Astrocyte (in vitro differentiated cells and primary cell): ENCODE measurements at places on chromosomes 12 and 14. TPM values are rescaled to one million over a fixed set of nuclear protein-coding genes. Genes with fewer than 3 reads are reported as not detected.

The MMP19 gene
- 3.6 and 4.7 TPM in 2 replicates for total RNA-seq

DNA sequence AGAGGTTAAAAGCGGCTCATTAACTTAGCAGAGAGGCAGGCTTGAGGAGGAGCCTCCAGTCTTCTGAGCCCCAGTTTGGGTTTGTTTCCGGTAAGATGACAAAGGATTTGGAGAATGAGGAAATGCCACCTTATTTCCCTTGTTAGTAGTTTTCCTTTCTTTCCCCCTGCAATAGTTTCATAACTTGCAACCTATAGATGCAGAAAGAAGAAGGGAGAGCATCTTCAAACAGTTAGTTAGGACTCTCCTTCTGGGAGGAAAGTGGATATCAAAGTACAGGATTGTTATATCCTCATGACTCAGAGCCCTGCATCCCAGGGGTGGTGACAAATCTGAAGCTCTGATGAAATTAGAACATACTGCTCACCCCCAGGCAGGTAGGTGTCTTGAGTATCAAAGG lies 180.7 kb upstream of the SLC38A2 start:
- peak; percentile 62 for DNase-seq

The IL26 gene
- not detected in 2 replicates for total RNA-seq

GRCh38 chr14:69012256-69012953 lies 33.3 kb upstream of the ACTN1 start:
- DNase-seq = no peak

The TMPRSS12 gene
- not detected in 2 replicates for total RNA-seq

The CCDC196 gene
- total RNA-seq = not detected in 2 replicates

- DNase-seq = no peak
Measured at GRCh38 chr14:72909163-72909562, 15.3 kb upstream of the DPF3 start.

GRCh38 chr12:54052438-54053002 lies 1.1 kb upstream of the HOXC4 start:
- DNase-seq = no peak

The L2HGDH gene
- total RNA-seq = 5.2 and 6.0 TPM in 2 replicates

- no peak for DNase-seq
Measured at GRCh38 chr12:30952015-30952414, 25.5 kb downstream of the TSPAN11 start.

- DNase-seq = peak; percentile 57
Measured at GRCh38 chr12:95766356-95767019, 24.1 kb downstream of the NTN4 start.

DNA sequence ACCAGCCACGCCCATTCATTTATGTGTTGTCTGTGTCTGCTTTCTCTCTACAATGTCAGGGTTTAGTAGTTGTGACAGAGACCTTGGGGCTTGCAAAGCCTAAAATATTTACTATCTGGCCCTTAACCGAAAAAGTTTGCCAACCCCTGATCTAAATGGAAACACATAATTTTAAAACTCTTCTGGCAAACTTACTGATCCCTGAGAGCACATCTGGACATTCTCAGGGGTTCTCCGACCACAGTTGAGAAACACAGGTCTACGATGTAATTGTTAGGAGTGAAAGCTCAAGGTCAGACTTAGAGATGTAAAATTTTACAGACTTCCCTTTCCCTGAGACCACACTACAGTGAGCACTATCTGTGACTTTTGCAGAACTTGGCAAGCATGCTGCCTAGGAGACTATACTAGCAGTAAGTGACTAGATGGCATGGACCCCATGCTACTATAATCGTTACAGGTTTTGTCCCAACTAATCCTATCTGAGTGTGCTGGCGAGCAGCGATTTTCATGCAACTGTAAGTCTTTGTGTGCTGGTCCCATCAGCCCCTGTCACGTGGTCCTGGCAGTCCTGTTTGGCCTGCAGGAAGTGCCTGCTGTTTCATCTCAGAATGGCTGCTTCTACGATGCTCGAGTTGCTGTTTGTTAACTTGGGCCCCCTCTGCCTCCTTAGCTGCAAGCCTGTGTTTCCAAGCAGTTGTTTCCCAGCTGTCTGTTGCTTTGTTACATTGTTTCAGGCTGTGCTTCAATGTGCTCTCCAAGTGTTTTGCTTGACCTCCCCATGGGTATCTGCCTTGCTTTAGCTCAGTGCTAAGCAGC lies 21.6 kb downstream of the TMTC2 start:
- no peak for DNase-seq

GRCh38 chr12:41189395-41190251 lies 1.5 kb downstream of the PDZRN4 start:
- no peak for DNase-seq
